ENCODE measurements at places on chromosomes 7 and 10. TPM values are rescaled to one million over a fixed set of nuclear protein-coding genes. Genes with fewer than 3 reads are reported as not detected.

The PRLHR gene
- not detected for total RNA-seq

The CTTNBP2 gene
- total RNA-seq, result 3.9 TPM

DNA sequence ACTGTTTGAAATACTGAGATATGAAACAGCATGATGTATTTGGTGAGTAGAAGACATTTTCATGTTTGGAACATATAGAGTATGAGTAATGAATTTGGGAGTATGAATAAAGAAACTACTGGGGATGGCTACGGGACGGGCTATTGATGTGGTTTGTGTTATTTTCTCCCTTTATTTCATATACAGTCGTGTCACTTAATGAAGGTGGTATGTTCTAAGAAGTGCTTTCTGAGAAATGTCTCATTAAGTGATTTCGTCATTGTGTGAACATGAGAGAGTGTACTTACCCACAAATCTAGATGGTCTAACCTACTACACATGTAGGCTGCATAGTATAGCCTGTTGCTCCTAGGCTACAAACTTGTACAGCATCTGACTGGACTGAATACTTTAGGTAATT lies 106.3 kb downstream of the CCNY start:
- DNase-seq, result no peak

The UNCX gene
- not detected for total RNA-seq

DNA sequence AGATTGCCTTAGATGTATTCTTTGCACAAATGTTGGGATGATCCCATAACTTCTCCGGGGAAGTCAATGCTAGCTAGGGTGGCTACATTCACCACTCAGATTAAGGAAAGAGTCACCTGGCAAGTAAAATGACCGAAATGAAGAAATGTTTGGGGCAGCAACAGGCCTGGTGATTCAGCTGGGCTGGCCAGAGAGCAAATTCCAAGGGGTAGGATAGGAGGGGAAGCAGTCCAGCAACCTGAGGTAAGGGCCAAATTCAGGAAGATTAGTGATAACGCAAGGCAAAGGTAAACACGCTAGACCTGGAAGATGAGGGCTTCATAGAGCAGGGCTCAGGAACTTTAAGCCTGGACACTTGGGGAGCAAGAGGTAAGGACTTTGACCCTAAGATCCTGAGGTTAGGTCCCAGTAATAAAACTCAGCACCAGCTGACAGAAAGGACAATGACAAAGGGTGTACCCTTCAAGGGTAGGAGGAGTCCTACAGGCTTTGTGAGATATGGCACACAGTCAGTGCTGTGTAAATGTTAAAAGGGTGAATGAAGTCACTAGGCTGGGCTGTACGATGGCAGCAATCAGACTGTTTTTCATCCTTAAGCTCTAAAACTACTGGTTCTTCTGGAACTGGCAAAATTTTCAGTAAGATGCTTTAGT lies 22.7 kb upstream of the SMNDC1 start:
- no peak for DNase-seq

- no peak for DNase-seq
Observed at GRCh38 chr10:5665373-5666007, 905 bp downstream of the ASB13 start.

- peak; percentile 30 for DNase-seq
Observed at GRCh38 chr7:65307651-65308299, 65.9 kb upstream of the ZNF92 start.

The CC2D2B gene
- 1.7 TPM for total RNA-seq

The NKX6-2 gene
- total RNA-seq, result not detected

DNA sequence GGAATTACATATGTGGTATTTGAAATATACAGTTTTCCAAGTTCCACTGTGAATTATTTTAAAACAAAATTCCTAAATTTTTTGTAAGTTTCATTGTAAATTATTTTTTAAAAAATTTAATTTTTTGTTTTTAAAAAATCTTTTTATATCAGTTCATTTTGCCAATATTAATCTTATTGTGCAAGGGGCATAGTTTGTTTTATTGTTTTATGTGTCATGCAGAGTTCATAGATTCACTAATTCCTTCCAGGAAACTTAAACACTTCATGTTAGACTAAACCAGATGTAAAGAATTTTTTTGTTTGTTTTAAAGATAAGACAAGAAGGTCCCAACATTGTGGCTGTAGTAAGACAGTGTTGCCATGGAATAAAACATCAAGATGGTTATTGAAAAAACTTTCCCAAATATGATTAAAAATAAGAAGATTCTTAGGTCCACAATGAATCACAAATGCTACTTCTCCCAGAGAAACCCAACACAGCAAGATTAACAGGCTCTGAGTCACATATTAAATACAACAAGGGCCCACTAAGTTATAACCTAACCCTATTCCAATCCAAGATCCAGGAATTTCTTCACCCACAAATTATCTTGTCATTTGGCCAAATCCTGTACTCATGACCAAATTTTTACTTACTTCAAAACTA lies 464.7 kb upstream of the IGFBP3 start:
- DNase-seq, result no peak

DNA sequence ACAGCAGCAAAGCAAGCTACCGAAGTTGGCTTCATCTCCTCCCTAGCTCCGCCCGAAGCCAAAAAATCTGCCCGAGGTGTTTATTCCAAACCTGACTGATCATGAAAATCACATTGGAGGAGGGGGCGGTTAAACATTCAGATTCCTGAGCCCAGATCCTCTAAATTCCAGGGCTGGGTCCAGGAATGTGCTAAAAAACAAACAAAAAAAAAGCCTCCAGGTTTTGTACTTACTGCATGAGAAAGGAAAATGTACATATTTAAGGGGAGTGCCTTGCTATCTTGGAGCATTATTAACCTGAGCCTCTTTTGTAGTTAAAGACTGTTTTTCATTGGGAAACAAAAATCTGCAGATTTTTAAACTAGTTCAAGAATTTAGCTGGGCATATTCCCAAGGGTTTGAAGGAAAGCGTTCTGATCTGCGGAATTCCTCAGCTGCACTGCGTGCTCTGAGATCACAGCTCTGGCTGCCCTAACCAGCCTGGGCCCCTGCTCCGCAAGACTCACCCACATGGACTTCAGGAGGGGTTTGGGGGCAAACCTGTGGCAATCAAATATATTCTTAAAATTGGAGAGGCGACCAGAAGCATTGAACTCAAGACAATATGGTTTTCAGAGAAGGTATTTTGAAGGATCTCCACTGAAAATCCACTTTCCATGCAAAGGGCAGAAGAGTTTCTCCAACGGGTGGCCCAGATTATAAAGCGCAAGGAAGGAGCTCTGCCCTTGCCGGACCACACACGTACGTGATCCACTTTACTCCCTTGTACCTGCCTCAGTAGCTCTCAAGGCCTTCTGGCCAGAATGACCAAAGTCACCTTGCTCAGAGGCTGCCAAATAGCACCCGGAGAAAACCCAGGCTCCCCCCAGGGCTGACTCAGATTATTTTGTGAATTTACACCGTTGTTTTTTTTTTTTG lies 10.0 kb upstream of the TNS3 start:
- DNase-seq, result no peak

GRCh38 chr7:34330308-34330707 lies 327.7 kb upstream of the NPSR1 start:
- DNase-seq, result no peak

The GIMAP2 gene
- total RNA-seq, result 8.1 TPM

The EVX1 gene
- total RNA-seq, result 0.43 TPM

DNA sequence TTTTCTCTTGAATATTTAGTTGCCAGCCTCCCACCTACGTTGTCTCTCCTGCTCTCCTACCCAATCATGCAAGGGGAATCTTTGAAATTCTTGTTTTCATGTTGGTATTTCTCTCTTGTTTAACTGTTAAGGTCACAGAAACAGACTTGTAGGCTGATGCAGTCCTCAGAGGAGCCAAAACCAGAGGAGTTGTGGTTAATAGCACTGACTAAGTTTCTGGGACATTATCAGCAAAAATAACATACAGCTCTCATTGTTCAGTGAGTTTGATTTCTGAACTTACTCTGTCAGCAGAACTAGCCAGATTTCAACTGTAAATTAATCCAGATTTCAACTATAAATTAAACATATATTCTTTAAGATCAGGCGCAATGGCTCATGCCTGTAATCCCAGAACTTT lies 11.1 kb upstream of the CUL1 start:
- no peak for DNase-seq

DNA sequence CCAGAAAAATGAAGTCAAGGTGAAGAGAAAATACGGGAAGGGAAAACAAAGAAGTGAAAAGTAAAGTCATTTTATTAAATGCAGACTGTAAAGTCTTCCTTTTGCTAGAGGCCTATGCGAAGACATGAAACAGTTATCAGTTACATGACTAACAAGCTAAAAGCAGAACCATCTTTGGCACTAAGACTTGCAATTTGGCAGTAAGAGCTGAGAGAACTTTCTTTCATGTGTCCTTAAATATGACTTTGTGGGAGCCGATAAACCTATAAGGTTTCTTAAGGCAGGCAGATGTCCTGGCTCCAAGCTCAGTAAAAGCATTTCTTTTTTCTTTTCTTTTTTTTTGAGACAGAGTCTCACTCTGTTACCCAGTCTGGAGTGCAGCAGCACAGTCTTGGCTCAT lies 10.4 kb downstream of the ANLN start:
- DNase-seq, result no peak

The VAX1 gene
- total RNA-seq, result not detected

- DNase-seq, result peak; percentile 72
Observed at GRCh38 chr7:111855161-111855841, 293.0 kb upstream of the IMMP2L start.

The PROSER2 gene
- 10.4 TPM for total RNA-seq
